ENCODE measurements at places on chromosomes 7 and 10.
A peak's percentile ranks its signal among the peaks of the same experiment; 100 is the strongest.

DNA sequence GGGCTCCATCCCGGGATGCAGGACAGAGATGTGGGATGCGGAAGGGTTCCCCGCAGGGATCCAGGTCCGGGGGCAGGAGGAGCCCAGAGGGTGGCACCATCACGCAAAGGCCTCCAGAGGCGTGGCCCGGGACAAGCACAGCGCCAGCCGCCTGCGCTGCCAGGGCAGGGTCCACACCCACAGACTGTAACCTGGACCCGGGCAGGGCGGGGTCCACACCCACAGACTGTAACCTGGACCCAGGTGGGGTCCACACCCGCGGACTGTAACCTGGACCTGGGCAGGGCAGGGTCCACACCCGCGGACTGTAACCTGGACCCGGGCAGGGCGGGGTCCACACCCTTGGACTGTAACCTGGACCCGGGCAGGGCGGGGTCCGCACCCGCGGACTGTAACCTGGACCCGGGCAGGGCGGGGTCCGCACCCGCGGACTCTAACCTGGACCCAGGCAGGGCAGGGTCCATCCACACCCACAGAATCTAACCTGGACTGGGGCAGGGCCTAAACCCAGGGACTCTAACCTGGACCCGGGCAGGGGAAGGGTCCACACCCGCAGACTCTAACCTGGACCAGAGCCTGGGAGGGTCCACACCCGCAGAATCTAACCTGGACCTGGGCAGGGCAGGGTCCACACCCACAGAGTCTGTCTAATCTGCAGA is 37.5 kb upstream of the SUN1 start:
- DNase-seq = no peak

GRCh38 chr7:134060874-134061273 is 66.3 kb upstream of the LRGUK start:
- no peak for DNase-seq

DNA sequence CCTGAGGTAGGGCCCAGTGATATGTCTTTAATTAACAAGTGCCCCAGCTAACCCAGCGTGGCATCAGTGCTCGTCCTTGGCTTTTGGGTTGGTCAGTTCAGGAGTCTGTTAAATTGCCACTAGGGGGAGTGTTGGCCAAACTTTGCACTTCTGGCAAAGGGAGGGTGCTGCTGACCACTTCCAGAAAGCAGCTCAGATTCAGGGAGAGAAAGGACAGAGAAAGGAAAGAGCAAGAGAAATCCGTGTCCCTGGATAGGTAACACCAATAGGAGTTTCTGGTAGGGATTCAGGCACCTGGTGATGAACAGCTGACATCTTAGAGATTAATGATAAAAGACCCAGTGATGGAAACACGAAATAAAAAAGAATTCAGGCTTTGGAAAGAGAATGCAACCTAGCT is 243.1 kb upstream of the AOAH start:
- peak; percentile 25 for DNase-seq

- no peak for DNase-seq
Observed at GRCh38 chr10:79463578-79464496, 18.4 kb upstream of the ZCCHC24 start.

DNA sequence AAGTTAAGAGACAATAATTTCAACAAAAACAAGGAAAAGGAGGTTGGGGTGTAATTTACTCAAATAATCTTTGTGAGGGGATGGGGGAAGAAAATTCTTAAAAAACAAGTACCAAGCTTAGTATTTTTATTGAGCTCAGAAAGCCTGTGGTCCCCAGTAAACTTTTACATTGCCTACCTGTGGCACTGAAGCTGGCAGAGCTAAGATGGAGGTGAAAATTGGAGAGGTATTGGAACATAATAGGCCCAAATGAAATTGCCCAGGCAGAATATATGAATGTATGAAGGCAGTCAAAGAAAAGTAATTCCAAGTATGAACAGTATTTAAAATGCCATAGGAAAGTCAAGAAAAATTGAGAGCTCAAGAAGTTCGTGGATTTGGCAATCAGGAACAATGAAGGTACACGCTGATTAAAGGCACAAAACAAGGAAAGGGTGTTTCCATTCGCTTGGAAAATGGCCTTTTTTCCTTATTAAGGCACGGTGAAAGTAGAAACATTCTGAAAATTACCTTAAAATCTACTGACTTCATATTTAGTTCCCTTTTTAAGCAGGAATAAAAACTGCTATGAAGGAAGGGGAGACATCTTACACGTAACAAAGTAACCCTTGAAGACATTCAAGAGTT is 3.4 kb upstream of the KMT2E start:
- DNase-seq = no peak

- DNase-seq = no peak
Observed at GRCh38 chr7:101964680-101965452, 147.4 kb downstream of the CUX1 start.

Data from CMK (cell line).